ENCODE measurements at places on chromosomes 16 and 17. TPM values are rescaled to one million over a fixed set of nuclear protein-coding genes. Genes with fewer than 3 reads are reported as not detected.

DNA sequence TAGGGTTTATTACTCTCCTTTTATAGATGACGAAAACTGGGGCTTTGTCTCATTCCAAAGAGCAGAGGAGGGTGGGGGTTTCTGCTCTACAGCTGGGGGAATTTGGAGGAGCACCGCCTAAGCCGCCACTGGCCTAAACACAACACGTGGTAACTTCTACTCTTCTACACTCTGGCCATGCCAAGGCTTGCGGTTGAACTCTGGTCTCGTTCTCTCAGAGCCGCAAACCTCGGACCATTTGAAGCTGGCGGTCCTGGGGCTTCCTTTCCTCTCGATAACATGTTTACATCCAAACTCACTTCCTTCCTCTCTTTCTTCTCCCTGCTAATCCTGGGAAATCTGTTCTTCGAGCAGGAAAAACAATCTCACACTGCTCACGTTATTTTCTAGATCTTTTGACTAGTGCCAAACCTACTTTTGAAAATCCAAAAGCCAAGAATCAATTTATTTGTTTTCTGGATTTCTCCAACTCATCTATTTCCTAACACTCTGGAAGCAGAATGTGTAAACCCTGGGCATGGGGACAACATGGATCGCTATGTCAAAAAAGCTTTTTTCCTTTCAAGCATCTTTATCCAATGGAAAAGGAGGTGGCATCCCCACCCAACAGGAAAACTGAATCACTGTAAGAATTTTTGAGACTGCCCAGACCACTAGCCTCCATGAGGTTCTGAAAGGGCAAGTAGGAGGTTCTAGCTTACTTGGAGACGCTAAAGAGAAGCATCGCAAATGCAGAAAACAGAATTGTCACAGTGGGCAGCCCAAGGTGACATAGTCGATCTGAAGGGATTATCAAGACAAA is 13.6 kb upstream of the EEF2K start:
- H3K4me1 ChIP-seq, result peaks cover 10% of the 10 kb centered on the region
- no peak overlapping the region for H3K4me3 ChIP-seq
- no peaks in the 10 kb centered on the region for H3K36me3 ChIP-seq
- no peaks in the 10 kb centered on the region for H3K27me3 ChIP-seq
- H3K27ac ChIP-seq, result no peak overlapping the region
- no peak for DNase-seq

GRCh38 chr17:66518677-66519076 is 216.3 kb downstream of the PRKCA start:
- H3K4me3 ChIP-seq, result no peak overlapping the region
- no peak overlapping the region for H3K27ac ChIP-seq
- DNase-seq, result no peak
- no peaks in the 10 kb centered on the region for H3K27me3 ChIP-seq
- H3K36me3 ChIP-seq, result no peaks in the 10 kb centered on the region
- 0 out of 2 replicates have a peak, but pooled peaks cover 5% of the 10 kb centered on the region for H3K4me1 ChIP-seq

GRCh38 chr17:44039829-44040635 is 25.3 kb upstream of the TMEM101 start:
- no peaks in the 10 kb centered on the region for H3K4me1 ChIP-seq
- H3K4me3 ChIP-seq, result no peak overlapping the region
- no peak overlapping the region for H3K27ac ChIP-seq
- H3K27me3 ChIP-seq, result no peaks in the 10 kb centered on the region
- peaks cover 37% of the 10 kb centered on the region for H3K36me3 ChIP-seq

DNA sequence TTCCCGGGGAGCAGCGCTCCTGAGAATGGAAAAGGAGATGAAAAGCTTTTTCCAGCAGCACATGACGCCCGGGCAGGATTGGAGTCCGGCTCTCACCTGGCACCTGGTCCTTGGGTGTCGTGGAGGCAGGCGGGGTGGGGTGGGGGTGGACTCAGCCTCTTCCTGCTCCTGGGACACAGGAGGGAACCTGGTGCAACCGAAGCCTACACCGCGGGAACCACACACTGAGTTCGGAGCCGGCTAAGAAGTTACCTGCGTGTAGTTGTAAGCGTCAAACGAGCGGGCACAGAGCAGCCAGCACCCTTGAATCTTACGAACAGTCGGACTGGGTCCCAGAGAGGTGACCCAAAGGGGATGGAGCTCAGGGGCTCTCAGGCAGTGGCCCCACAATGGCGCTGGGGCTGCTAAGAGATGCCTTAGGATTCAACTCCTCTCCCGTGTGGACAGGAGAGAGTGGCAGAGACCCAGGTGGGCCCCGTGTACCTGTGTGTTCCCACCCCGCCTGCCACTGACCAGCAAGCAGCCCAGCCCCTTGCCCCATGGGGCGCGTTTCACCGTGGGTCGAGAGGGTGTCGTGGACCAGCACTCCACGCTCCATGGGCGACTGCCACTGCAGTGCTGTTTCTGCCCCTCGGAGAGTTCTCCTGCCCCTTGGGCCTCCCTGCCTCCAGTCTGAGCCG is 105.8 kb upstream of the METRNL start:
- no peak overlapping the region for H3K27ac ChIP-seq
- no peak overlapping the region for H3K4me3 ChIP-seq
- no peak for DNase-seq
- no peaks in the 10 kb centered on the region for H3K4me1 ChIP-seq
- no peaks in the 10 kb centered on the region for H3K27me3 ChIP-seq
- no peaks in the 10 kb centered on the region for H3K36me3 ChIP-seq

- H3K4me3 ChIP-seq, result no peak overlapping the region
- H3K27me3 ChIP-seq, result no peaks in the 10 kb centered on the region
- no peaks in the 10 kb centered on the region for H3K36me3 ChIP-seq
- H3K4me1 ChIP-seq, result peaks cover 6% of the 10 kb centered on the region
Observed at GRCh38 chr17:80845069-80845862, 146.4 kb upstream of the CHMP6 start.

GRCh38 chr17:81345228-81346089 is 49.8 kb upstream of the BAHCC1 start:
- H3K36me3 ChIP-seq, result no peaks in the 10 kb centered on the region
- H3K27me3 ChIP-seq, result peaks cover 38% of the 10 kb centered on the region

DNA sequence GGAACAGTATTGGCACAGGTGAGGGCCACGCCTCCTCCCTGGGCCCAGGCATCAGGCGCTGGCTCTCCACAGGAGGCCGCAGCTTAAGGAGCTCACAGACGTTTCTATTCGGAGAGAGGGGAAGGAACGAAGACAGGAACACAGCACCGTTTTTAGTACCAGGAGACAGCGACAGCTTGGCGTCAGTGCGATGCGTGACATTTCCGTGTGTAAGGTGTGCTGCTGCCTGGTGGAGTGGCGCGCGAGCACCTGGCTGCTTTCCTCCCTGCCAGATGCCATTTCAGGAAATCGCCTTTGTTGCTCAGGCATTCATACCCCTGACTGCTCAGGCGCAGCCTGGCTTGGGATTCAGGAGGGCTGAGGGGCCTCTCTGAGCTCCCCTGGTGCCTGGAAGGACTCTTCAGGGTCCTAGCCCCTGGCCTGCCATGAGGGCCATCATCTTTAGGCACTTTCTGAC is 367.5 kb downstream of the CPPED1 start:
- peak overlapping the region; percentile 47 for H3K4me3 ChIP-seq
- no peak overlapping the region for H3K27ac ChIP-seq
- peak; percentile 74 for DNase-seq

Gene ABI3
- total RNA-seq, result 1.1 TPM

Gene IRF8
- total RNA-seq, result 0.96 TPM

Gene KRTAP3-1
- total RNA-seq, result not detected
